NCI-H526 treated with DMSO at 0.1 percent for 48 hours (cell line): ENCODE measurements at places on chromosomes 7 and 10.
A peak's percentile ranks its signal among the peaks of the same experiment; 100 is the strongest.

DNA sequence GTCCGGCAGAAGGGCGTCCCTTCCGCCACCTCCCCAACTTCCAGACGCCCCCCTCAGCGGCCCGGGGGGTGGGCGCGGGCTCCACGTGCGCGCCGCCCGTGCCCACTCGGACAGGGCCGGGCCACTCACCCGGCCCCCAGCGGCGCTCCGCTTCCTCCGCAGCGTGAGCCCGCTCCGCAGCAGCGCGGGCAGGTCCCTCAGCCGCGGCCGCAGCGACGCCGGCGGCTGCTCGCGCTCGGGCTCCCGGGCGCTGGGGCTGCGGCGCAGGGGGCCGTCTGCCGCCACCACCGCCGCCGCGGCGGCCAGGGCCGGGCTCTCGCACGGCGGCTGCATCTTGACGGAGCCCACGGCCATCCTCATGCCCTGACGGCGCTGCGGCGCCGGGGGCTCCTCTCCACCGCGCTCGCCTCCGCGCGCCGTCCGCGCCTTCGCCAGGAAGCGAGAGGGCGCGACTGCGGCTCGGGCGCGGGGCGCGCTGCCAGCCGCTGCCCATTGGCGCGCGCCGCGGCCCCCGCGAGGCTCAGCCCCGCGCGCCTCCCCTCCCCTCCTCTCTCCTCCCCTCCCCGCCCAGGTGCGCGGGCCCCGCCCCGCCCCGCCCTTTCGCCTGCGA, at the start of gene RAPGEF5:
Gene RAPGEF5, minus strand, starts transcription at position 454 of the 610 bp plus-strand sequence. Its CDS starts 94 bp downstream, at position 360.
- peak; percentile 69 for DNase-seq

- DNase-seq = no peak
Observed at GRCh38 chr7:28405662-28406061, 6.7 kb upstream of the CREB5 start.

GRCh38 chr10:119734396-119735332, 8.8 kb downstream of the INPP5F start:
- DNase-seq = no peak

GRCh38 chr10:114239117-114239993, at the start of gene VWA2:
Gene VWA2, plus strand, starts transcription at chr10:114239254. Its CDS starts 9,460 bp downstream, at chr10:114248714.
- peak; percentile 30 for DNase-seq

GRCh38 chr10:131650771-131651673, 249.8 kb upstream of the PPP2R2D start:
- DNase-seq = no peak

- no peak for DNase-seq
Observed at GRCh38 chr7:24911213-24911603, 68.8 kb downstream of the OSBPL3 start.

DNA sequence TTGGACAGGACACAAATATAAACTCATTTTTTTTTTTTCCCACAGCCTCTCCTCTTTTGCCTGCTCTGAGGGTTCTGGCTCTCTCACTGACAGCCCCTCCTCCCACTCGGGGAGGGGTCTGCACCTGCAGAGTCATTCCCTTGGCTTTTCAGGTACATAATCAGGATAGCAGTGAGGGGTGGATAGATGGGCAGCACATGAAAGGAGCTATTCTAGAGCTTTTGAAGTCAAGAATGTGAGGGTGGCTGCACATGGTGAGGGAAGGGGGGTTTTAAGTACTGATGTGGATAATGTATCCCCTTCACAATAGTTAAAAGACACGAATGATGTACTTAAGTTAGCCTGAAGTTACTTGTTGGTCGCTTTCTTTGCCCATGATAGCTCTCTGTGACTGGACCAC, 76.2 kb downstream of the CFAP58 start:
- DNase-seq = no peak

DNA sequence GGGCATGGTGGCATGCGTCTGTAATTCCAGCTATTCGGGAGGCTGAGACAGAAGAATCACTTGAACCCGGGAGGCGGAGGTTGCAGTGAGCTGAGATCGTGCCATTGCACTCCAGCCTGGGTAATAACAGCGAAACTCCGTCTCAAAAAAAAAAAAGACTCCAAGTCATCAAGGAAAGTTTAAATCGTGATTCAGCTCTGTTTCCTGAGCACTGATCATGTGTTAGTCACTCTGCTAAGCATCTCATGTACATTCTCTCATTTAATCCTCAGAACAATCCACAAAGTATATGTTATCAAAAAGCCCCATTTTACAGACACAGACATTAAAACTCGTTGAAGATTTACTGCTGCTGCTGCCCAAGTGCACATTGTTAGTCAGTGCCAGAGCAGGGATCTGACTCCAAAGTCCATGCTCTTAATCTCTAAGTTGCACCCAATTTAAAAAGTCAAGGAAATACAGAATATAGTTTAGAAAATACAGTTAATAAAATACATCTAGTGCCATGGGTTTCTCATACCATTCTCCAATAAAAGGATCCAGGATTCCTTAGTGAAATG, 6.2 kb downstream of the PIK3AP1 start:
- DNase-seq = no peak

GRCh38 chr10:131676046-131676799, 224.6 kb upstream of the PPP2R2D start:
- no peak for DNase-seq

DNA sequence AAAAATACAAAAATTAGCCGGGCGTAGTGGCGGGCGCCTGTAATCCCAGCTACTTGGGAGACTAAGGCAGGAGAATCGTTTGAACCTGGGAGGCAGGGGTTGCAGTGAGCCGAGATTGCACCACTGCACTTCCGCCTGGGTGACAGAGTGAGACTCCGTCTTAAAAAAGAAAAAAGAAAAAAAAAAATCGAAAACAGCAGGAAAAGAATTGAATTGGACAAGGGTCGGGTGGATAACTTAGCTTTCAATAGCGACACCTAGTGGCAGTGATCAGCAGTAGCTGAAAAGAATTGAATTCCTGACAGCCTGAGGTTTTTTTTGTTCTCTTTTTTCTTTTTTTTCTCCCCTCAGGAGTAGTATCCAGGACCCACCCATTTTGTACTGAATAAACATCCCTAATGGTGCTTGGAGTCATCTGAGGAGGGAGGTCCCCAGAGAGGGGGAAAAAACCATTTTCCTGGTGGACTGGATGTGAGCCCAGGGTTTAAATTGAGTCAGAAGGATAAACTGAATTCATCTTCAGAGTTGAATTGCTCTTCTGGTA, 55.1 kb downstream of the CYCS start:
- DNase-seq = no peak

- no peak for DNase-seq
Observed at GRCh38 chr10:13152296-13152695, 9.1 kb upstream of the MCM10 start.

- DNase-seq = no peak
Observed at GRCh38 chr10:8183241-8183704, 128.8 kb downstream of the GATA3 start.

DNA sequence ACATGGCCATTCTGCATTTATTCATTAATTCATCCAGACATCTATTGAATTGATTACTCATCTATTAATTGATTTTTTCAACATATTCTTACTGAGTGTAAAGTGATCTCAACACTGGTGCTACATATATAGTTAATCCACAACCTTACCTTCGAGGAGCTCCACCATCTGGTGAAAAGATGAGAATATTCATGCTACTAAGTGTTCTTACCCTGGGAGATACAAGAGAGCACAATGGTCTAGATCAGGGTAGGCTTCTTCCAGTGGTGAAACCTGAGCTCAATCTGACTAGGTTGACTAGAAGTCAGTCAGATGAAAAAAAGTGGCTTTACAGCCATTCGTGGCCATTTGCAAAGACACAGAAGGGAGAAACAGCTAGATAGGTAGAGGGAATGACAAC, 507.4 kb downstream of the ANKRD7 start:
- no peak for DNase-seq

DNA sequence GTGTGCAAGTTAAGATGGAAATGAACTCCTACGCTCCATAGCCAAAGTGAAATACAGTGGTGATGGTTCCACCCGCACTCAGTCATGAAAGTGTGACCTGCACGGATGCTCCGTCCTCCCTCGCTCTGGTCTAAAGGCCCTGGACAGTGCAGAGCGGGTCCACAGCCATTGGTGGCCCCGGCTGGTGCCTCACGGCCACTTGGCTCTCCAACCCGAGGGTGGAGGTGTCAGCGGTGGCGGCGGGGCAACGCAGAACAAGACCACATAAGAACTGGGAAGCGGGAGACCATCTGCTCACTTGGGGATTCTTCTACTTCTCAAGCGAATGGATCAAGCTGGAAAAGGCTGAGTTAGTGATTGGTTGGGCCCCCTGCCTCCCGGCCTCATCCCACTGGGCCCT, 60.7 kb downstream of the NKX6-2 start:
- DNase-seq = no peak

- DNase-seq = no peak
Observed at GRCh38 chr7:144587701-144588100, 184.2 kb upstream of the NOBOX start.

DNA sequence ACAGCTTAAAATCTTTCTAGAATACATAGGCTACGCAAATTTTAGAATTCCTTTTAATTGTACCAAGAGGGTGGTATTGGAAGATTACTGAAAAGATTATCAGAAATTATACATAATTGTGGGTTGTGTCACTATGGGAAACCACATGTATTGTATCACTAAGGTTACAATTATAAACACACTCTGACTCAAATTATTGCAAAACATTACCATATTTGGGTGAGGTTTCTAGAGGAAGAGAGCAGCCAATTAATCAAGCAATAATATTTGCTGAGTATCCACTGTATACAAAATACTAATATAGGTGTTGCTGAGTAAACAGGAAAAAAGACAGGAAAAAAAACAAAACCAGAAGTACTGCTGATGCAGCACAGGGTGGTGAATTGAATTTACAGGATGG, 3.1 kb upstream of the CAPZA2 start:
- DNase-seq = no peak

DNA sequence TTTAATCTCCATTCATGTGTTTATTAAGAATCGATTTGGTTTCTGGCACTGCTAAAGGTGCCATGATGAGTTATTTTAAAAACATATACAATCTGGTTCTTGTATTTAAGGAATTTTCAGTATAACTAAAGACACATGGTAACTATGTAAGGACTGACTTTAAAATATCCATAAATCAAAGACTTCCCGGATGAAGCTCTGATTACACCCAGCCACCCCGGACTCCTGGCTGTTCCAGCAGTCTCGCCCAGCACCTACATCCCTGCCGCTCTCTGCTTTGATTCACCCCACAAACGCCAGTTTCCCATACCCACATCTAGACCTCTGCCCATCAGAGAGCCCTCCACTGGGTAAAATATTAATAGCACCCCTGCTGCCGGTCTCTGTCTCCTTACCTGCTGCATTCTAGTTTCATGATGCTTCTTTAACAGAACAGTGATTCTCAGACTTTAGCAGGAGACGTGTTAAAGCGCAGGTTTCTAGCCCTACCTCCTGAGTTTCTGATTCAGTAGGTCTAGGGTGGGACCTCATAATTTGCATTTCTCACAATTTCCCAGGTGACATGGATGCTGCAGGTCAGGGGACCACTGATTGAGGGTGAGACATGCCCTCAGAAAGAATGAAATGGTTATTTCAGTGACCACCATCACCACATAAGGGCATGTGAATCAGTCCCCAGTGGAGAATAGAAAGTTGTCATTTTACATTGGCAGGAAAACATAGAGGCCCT, 185.7 kb downstream of the KIAA1217 start:
- DNase-seq = no peak

GRCh38 chr10:124053971-124054370, 39.4 kb downstream of the CHST15 start:
- no peak for DNase-seq

GRCh38 chr10:120578134-120578533, 121.1 kb downstream of the PLPP4 start:
- DNase-seq = no peak
